Cortex of kidney (tissue), 1 donor: ENCODE measurements at places on chromosomes 3 and 15.

- DNase-seq = no peak
Observed at GRCh38 chr3:122416966-122417365, 1.1 kb upstream of the WDR5B start.

- DNase-seq = no peak
Observed at GRCh38 chr3:117628823-117629291, 919.3 kb downstream of the TUSC7 start.

GRCh38 chr15:98177966-98178592, 217.6 kb downstream of the ARRDC4 start:
- DNase-seq = no peak

DNA sequence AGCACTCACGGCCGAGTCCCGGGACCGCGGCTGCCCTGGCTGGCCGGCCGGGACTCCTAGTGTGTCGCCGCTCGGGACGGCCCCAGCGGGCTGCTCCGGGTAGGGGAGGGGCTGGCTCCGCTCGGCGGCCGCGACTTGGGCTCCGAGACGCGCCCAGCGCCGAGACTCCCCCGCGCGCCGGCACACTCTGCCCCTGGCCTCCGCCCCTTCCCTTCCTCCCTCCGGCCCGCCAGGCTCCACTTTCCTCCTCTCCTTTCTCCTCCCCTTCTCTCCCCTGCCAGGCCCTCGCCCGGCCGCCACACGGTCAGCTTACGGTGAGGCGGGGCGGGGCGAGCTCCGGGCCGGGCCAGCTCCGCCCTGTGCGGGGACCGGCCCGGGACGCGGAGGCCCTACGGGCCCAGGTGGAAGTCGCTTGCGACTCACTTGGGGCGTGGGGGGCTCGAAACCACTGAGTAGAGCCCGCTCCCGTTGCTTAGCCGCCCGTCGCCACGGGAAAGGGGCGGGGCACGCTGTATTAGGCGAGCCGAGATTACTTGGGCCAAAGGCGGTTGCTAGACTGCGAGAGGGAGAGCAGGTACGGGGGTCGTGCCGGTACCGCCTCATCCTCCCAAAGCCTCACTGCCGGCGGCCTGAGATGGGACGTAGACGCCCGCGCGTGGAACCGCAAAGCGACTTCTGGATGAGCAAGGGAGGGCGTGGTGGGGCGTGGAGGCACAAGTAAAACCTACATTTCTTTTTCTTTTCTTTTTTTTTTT, at the start of gene ITGB5:
Gene ITGB5, minus strand, starts transcription at position 189 of the 755 bp plus-strand sequence. CDS start 365 bp downstream, outside the sequence.
- no peak for DNase-seq

GRCh38 chr3:23748398-23749110, 57.2 kb upstream of the UBE2E1 start:
- DNase-seq = no peak

DNA sequence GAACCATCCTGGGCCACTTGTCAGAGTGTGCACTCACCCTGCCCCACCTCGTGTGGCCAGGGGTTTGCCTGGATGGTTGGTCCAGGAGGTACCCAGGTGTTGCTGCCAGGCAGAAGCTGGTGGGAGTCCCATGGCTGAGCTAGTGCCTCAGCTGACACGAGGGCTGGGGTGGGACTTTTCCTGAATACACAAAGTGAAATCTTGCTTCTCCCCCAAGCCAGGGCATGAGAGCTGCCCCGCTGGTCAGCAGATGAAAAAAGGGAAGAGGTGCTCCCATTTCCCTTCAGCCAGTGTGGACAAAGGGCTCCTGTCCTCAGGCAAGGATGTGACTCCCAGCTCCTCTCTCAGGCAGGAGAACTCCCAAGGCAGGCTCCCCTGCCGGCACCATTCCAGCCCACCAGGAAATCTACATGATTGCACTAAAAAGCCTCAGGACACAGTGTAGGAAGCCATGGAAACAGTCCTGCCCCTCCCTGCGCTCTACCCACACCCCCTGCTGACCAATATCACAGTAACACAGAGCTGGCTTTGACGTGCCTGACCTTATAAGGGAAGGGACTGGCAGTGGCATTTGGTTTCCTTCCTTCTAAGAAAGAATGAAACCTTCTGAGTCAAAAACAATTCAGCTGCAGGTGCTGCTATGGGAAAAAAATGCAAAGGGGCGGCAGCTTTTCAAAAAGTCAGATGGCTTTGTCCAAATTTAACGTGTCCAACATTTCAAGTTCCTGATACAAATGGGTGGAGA, 33.9 kb downstream of the MYO5C start:
- DNase-seq = no peak

GRCh38 chr3:178568155-178568731, 32.0 kb downstream of the KCNMB2 start:
- no peak for DNase-seq

DNA sequence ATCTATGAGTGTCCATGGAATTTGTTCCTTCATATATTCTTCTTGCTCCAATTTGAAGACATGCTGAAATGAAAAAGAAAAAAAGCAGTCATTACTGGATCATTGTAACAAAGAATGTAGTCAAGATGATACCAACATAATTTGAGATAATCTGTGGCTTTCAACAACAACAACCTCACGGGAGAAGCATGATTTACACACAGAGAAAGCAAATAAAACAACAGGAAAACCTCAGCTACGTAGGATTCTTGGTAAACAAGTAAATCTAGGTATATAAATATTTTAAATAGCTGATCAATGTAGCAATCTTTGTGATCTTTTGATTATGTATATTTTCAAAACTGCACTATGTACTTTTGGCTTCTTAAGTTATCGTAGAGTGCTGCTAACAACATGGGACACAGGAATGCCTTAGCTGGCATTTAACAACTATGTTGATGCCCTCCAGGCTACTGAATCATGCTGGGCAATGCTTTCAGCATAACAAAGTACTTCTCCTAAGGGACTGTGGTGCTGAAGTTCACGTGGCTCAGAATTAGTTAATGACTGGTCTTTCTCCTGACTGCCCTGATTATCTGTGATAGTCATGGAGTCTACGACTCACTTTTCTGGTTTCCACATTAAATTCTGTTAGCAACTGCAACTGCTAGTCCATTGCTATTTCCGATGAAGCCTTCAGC, 96.5 kb upstream of the MYO5C start:
- DNase-seq = no peak

- DNase-seq = no peak
Observed at GRCh38 chr3:131762981-131763564, 260.3 kb upstream of the MRPL3 start.

DNA sequence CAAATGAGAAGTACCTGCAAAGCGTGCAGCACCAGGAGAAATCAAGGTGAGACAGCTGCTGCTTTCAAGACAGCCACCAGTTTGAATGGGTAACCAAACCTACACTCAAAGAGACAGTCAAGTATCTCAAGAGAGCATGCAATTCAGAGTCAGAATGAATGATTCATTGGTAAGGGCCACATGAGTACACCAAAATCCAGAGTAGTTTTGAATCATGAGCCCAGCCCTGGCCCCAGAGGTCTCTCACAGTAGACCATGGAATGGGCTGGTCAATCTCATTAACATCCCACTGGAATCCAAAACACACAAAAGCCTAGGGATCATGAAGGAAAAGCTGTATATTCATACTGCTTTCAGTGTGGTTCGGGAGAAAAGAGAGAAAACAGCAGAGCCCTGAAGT, 242.8 kb downstream of the TBL1XR1 start:
- DNase-seq = no peak

- DNase-seq = no peak
Observed at GRCh38 chr3:49779358-49780079, 6.8 kb downstream of the IP6K1 start.

GRCh38 chr15:78797951-78798350, 13.3 kb downstream of the ADAMTS7 start:
- DNase-seq = no peak

DNA sequence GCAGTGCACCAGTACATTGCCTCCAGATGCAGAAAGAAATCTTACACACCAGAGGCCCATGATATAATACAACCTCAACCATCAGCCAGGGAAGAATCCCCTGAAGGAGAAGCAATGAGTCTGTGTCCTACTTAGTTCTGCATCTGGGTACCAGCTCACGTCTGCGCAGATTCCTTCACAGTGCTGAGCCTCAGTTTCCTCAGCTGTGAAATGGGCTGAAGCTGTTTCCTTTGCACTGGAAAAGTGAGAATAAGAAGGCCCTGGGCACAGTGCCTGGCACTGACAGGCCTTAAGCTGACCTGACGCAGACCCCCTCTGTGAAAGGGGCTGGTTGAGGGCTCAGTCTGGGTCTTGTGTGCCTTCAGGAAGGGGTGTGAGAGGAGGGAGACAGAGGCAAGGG, 20.7 kb downstream of the ATP2B2 start:
- DNase-seq = no peak
